ENCODE measurements at places on chromosomes 5 and 9.

DNA sequence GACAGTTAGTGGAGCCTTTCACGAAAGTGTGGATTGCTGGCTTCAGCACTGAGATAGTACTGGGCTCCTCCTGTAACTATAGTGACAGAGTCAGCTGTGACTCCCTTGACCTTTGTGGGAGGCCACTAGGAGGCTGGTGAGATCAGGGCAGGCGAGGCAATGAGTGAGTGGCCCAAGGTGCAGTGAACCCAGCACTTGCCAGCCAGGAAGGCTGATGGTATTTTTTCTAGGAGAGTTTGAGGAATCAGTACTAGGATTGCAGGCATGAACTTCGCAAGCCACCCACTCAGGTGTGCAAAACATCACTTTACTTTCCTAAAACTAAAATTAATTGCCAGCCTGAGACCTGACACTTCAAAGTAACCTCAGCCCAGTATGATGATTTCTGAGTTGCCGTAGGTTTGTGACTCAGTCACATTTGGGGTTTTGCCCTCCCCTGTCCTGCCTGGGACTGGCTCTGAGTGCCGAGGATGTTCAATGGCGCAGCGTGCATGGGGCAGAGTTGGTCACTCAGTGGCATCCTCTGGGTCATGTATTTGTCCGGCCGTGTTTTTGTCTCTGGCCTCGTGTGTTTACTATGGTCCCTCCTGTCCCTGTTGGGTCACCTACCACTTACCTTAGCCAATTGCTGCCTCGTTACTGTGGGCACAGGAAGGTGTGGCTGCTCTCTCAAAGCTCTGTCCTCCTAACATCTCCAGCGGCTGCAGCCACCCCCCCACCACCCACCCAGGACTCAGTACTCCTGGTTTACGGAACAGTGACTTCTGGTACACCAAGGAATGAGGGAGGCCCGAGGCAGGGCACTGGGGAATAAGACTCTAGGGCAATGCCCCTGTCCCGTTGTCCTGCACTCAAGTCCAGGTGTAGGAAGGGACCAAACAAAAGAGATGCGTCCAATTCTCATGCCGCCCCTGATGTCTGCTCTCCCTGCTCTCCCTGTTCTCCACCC lies 67.2 kb downstream of the IL31RA start:
- DNase-seq = no peak

DNA sequence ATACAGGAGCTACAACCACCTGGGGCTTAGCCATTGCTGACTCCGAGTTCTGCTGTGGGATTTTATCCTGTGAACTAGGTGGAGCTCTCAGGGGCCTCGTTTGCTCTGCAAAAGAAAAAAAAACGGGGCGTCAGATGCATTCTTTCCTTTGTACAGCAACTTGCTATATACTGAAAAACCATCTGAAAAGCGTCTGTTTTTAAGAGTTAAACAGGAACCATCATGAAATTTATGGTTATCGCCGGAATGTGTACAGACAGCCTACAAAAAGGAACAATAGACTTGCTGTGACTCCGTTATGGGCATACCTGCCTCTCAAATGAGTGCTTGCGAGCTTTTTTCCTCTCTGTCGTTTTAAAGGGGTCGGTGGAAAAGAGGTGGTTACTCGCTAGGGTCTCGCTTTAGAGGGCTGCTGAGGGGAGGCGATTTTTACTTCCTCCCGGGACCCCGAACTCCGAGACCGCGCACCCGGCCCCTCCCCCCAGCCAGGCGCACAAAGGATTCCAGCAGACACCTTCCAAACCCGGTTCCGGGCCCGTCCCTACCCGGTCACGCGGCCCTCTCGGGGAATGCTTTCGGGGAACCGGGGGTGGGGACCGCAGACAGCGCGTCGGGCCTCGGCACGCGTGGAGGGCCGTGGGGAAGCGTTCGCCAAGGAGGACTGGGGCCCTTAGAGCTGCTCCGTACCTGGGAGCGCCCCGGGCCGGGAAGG lies 826 bp downstream of the PAIP1 start:
- DNase-seq = peak; percentile 70

DNA sequence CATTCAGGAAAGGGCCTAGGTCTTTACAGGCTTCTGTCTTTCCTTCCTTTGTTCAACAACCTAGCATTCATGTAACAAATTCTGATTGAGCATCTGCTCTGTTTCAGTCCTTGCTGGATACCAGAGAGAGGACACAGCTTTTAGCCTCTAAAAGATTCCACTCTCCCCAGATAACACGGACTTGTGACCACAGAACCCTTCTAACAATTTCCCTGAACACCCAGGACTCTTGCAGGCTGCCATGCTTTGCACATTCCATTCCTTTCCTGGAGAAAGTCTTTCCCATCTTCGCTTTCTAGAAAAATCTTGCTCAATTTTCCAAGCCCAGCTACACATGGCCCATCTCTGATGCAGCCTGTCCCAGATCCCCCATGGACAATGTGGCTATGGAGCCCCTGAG lies 310.9 kb downstream of the ACTL7B start:
- no peak for DNase-seq

DNA sequence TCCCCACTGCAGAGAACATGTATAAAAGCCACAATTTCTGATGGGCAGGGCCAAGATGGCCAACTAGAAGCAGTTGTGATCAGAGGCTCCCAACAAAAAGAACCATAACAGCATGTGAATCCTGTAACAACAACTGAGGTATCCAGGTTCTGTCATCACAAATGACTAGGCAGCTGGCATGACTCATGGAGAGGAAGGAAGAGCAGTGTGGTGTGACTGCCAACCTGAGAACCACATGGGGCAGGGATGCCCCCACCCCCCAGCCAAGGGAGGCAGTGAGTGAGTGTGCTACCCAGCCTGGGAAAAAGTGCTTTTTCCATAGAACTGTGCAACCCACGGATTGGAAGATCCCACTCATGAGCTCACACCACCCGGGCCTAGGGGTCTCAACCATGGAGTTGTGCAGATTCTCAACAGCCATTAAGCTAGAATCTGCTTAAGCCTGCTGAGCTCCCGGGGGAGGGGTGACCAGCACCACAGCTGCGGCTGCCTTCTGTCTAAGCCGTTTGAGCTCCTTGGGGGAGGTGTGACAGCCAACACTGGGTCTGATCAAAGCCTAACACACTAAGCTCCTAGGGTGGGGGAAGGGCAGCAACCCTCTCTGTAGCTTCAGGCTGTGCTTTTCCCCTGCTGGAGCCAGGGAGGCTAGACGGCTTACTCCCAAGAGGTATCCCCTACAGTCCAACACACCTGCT lies 80.1 kb upstream of the DMAC1 start:
- DNase-seq = peak; percentile 47

- DNase-seq = peak; percentile 80
These were observed 25.1 kb downstream of the TRIO start for GRCh38 chr5:14168144-14168792.

- DNase-seq = no peak
These were observed 28.6 kb upstream of the CEP78 start for GRCh38 chr9:78207319-78207718.

DNA sequence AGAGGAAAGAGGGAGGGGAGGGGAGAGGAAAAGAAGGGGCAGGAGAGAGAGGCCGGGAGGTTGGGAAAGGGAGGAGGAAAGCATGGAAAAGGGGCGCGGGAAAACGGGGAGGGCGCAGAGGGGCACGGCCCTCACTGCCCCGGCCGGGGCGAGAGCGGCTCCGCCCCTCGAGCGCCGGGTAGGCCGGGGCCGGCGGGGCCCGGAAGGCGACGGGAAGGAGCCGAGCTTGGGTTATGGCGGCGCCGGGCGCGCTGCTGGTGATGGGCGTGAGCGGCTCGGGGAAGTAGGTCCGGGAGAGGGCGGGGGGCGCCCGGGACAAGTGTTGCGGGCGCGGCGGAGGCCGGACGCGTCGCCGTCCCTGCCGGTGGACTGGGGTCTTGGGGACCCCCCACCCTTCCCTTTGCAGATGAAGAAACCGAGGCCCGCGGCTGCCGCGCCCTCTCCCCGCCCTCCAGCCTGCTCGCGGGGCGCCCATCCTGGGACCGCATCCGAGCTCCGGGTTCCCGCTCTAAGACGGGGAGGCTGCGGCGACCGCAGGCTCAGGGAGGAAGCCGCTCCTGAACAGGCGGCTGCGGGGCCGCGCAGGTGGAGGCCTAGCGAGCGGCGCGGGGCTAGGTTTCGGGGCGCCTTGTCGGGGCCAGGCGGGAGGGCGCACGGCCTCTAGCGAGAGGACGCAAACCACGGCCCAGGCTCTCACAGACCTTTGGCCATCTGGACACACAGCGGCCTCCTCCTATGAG lies at the start of gene IDNK:
IDNK (plus strand) TSS at position 205 of the 740 bp plus-strand sequence; CDS start at position 234, 29 bp downstream.
- DNase-seq = peak; percentile 68

- DNase-seq = no peak
These were observed 416.4 kb upstream of the CD180 start for GRCh38 chr5:67612961-67613360.

- no peak for DNase-seq
These were observed 22.1 kb downstream of the CAMSAP1 start for GRCh38 chr9:135885100-135885853.

- DNase-seq = peak; percentile 29
These were observed 273.7 kb downstream of the CETN3 start for GRCh38 chr5:90135779-90136378.

GRCh38 chr5:113085880-113086409 lies 109.3 kb downstream of the DCP2 start:
- no peak for DNase-seq

DNA sequence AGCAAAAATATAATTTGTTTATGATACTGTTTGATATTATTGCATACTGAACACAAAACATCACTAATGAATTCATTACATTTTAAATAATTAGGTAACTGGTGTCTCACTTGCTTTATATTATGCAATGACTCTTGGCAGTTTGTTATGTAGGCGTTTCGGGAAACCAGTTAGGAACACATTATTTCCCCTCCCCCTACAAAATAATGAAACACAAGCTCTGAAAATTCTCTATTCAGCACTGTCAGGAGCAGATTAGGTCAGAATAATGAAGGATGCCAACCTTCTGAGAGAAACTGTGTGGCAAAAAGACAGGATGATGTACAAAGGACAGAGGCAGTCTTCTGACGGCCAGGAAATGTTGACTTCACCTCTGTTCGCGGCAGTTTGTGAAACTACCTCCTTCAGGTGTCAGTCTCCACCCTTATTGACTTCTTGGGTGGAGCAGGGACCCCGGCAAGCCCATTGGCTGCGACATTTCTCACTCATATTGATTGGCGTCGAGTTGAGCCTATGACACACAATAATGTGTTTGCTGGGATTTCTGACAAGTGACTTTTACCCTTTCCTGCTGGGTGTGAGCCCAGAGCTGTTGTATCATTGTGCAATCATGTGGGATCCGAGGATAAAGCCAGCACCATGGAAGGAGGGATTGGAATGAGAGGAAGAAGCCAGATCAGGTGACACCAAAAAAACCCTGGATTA lies 33.9 kb downstream of the SH3PXD2B start:
- peak; percentile 84 for DNase-seq

GRCh38 chr5:104266161-104266560 lies 703.6 kb upstream of the NUDT12 start:
- DNase-seq = no peak

- no peak for DNase-seq
These were observed 1023.7 kb upstream of the DMAC1 start for GRCh38 chr9:8823131-8823895.

DNA sequence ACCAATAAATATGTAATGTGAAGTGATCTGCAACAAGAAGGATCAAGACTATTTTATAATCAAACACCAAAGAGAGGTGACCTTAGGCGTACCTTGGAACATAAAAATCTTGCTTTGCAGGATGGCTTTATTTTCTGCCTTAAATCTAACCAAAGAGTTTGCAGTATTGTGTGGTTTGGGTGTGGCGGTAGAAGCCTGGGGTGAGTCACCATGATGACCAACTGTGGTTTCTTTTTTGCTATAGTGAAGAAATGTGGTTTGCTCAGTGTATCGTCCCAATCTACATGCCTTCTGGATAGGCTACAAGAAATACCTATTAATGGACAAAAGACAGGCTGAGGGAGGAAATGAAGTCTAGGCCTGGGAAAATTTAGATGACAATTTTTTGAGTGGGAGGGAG lies 5.1 kb upstream of the CAST start:
- DNase-seq = no peak
